ENCODE measurements at places on chromosomes 3 and 15.
A peak's percentile ranks its signal among the peaks of the same experiment; 100 is the strongest.

- DNase-seq = peak; percentile 22
Observed at GRCh38 chr15:101501703-101502373, 12.3 kb upstream of the PCSK6 start.

GRCh38 chr3:120162400-120162799, 68.2 kb upstream of the GSK3B start:
- peak; percentile 95 for DNase-seq

GRCh38 chr15:39589815-39590644, 9.2 kb downstream of the THBS1 start:
- DNase-seq = peak; percentile 81

- DNase-seq = peak; percentile 55
Observed at GRCh38 chr15:66931768-66932633, 133.4 kb upstream of the SMAD3 start.

DNA sequence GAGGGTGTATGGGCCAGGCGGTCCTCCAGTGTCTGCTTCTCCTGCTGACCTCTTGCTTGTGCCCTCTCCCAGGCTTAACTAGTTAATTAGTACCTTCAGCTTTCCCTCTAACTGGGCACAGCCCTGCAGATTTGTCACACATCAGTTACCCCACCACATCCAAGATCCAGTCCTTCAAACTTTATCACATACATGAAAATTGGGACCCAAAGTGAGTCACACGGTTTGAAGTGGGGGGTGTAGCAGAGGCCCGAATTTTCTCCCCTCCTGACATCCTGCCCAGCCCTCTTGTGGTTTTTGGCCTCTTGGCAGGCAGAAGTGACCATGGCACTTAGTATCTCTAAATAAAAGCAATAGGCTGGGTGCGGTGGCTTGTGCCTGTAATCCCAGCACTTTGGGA, 3.9 kb downstream of the MAPKAPK3 start:
- DNase-seq = no peak

GRCh38 chr15:40064231-40064894, 25.4 kb upstream of the SRP14 start:
- peak; percentile 89 for DNase-seq

GRCh38 chr3:24428481-24428880, 66.2 kb downstream of the THRB start:
- DNase-seq = no peak

DNA sequence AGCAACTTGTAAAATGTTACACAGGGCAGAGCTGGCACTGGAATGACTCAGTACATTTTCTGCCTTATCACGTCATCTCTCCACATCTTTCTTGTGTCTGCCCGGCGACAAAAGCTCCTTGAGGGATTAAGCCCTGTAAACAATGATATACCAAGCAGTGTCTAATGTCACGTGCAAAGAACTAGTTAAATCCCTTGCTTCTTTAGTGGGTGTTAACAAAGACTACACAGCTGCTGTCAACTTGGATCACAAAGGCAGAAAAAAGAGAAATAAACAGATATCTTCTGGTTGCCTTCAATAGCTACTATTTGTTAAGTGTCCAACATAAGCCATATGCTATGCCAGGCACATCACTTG, 48.1 kb upstream of the FRMD4B start:
- DNase-seq = no peak

DNA sequence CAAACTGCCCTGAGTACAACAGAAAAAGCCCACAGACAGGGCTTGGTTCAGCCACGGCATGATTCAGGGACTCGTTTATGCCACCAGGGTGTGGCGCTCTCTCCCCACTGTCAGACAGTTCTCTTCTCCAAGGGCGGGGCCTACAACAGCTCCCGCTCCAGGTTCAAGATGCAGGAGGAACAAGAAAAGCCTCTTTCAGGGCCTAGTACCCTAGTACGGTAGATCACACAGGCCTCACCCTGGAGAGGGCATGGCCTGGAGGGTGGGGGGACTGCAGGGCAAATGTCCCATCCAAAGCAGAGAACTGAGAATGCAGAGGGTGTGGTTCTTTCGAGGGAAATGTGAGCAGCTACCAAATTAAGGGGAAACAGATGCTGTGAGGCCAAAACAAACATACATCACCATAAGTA, 12.0 kb downstream of the MESD start:
- DNase-seq = peak; percentile 64

- DNase-seq = no peak
Observed at GRCh38 chr15:39326306-39326975, 254.4 kb upstream of the THBS1 start.

DNA sequence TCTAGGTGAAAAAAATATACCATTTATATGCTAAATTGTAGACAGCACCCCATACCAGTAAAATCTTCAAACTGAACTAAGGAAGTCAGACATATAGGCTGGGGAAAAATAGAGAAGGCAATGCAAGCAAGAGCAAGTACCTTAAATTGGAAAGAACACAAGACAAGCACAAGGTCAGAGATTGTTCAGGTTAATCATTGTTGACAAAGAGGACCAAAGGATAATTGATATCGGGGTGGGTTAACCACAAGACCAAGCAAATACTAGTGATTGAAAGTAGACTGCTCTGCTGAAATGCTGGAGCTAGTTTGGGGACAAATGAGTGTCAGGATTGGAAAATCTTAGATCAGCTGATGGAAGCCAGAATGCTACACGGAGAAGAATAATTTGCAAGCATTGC, 499.8 kb downstream of the ROBO2 start:
- DNase-seq = no peak

DNA sequence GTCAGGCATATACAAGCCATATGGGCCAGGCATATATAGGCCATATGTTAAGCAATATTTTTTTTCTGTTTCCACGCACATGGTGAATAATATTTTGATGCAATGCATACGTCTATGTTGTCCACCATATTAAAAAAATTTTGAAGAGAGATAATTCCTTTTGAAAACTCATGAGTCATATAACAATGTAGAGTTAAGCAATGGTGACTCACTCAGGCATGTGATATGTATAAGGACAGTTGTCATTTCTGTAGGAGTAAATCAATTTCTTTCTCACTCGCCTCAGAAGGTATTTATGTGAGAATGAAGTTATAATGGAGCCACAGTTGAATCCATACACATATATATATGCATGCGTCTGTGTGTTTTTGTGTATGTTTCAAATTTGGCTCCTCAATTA, 272.6 kb downstream of the EPHA3 start:
- peak; percentile 1 for DNase-seq

DNA sequence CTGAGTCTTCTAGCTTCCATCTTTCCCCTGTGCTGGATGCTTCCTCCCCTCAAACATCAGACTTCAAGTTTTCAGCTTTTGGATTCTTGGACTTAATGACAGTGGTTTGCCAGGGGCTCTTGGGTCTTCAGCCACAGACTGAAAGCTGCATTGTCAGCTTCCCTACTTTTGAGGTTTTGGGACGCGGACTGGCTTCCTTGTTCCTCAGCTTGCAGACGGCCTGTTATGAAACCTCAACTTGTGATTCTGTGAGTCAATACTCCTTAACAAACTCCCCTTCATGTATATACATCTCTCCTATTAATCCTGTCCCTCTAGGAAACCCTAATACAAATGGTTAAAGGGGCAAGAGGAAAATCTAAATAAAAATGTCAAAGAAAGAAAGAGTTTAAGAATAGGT, 100.1 kb downstream of the ABI3BP start:
- DNase-seq = no peak

- DNase-seq = no peak
Observed at GRCh38 chr3:66348704-66349103, 127.9 kb downstream of the SLC25A26 start.

- peak; percentile 34 for DNase-seq
Observed at GRCh38 chr3:195001961-195002861, 268.7 kb downstream of the XXYLT1 start.

DNA sequence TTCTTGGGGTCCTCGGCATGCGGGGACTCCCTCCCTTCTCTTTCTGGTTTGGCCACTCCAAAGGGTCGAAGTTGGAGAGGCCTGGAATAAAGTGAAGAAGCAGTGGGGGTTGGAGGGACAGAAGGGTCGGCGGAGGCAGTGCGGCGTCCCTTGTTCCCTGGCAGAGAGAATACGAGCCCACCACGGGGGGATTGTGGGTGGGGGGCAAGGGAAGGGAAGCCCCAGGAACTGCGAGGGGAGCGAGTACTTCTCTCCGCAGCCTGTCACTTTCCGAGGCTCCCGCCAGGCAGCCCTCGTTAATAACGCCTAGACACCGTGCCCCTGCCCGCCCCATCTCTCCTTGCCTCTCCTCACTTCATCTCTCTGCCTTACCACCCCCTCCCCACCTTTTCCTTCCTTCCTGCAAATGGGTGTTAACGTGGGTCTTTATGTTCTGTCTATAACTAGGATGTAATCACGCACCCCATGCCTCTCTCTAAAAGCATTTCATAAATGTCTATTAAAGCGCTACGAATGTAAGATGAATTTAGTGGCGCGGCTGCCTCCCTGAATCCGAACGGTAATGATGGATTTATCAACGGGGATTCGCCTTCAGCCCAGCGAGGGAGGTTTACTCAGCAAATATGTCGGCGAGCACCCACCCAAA, 13.7 kb downstream of the NR2F2 start:
- DNase-seq = no peak

- no peak for DNase-seq
Observed at GRCh38 chr3:35773417-35773816, 134.1 kb downstream of the ARPP21 start.

- no peak for DNase-seq
Observed at GRCh38 chr3:61620073-61620472, 58.7 kb downstream of the PTPRG start.

DNA sequence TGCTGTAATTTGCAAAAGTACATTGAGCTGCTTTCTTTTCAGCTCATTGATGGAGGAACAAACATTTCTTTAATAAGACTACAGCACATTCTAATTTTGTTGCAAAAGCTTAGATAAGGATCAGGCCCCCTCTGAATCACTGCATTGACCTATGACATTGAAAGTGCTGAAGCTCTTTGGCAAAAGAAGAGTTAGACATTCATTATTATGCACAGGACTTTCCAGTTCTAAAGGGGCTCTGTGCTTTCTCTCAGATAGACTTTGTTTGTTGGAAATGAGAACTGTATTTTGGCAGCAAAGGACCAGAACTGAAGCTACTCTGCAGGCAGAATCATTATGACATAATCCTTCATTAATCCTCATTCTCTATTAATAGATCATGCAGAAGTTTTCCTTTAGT, 252.9 kb upstream of the SOX2 start:
- DNase-seq = no peak

GRCh38 chr3:78116874-78117273, 1077.0 kb downstream of the ROBO2 start:
- DNase-seq = peak; percentile 1

- peak; percentile 91 for DNase-seq
Observed at GRCh38 chr15:89002281-89002761, 85.9 kb upstream of the ABHD2 start.

- no peak for DNase-seq
Observed at GRCh38 chr3:90031121-90031520, 923.7 kb downstream of the EPHA3 start.

GRCh38 chr15:40339621-40339945, 1.2 kb downstream of the CCDC9B start:
- DNase-seq = no peak

- no peak for DNase-seq
Observed at GRCh38 chr3:104554425-104554824, 812.3 kb upstream of the ALCAM start.

DNA sequence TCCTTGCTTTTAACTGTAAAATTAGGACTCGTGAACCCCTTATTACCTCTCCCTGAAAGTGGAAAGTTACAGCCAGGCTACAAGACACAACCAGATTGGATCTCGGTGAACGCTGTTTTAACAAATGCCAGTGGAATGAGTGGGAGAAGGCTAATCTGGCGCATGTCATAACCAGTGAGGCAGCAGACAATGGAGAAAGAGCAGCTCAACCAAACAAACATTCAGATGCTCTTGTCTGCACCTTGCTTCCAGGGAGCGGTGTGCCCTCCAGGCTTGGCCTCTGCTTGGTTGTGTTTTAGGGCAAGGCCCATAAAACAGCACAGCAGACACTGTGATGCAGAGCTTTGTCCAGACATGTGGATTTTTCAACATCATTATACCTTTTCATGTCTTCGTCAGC, 45.9 kb upstream of the ATP1B3 start:
- DNase-seq = no peak
